ENCODE measurements at places on chromosomes 7 and 10. TPM values are rescaled to one million over a fixed set of nuclear protein-coding genes. Genes with fewer than 3 reads are reported as not detected.

PROSER2 gene
- 10.0 TPM for total RNA-seq

HOXA11 gene
- total RNA-seq: 2.9 TPM

LIPA gene
- 23.8 TPM for total RNA-seq

ADO gene
- total RNA-seq: 18.2 TPM

TLL2 gene
- not detected for total RNA-seq

PRPF18 gene
- 25.8 TPM for total RNA-seq

SLC26A5 gene
- 0.33 TPM for total RNA-seq

UNCX gene
- not detected for total RNA-seq

PIP gene
- not detected for total RNA-seq

BICC1 gene
- total RNA-seq: 0.48 TPM

EBF3 gene
- total RNA-seq: 22.2 TPM

DYNC1I1 gene
- total RNA-seq: 3.3 TPM

AOAH gene
- 0.10 TPM for total RNA-seq

All from vein endothelial cell (primary cell).